ENCODE measurements at places on chromosomes 16 and 17. TPM values are rescaled to one million over a fixed set of nuclear protein-coding genes. Genes with fewer than 3 reads are reported as not detected.
A peak's percentile ranks its signal among the peaks of the same experiment; 100 is the strongest.

GRCh38 chr16:78890373-78890895 is 710.1 kb downstream of the MAF start:
- DNase-seq = no peak
- no peaks in the 10 kb centered on the region for H3K4me1 ChIP-seq
- no peak overlapping the region for H3K27ac ChIP-seq
- no peaks in the 10 kb centered on the region for H3K36me3 ChIP-seq

GRCh38 chr17:81429821-81430551 is 34.7 kb downstream of the BAHCC1 start:
- H3K27me3 ChIP-seq = no peaks in the 10 kb centered on the region
- H3K27ac ChIP-seq = no peak overlapping the region
- peak; percentile 49 for DNase-seq
- peaks cover 24% of the 10 kb centered on the region for H3K4me1 ChIP-seq

The SMIM36 gene
- total RNA-seq = 0.55 TPM

- no peaks in the 10 kb centered on the region for H3K27me3 ChIP-seq
- no peak overlapping the region for H3K4me3 ChIP-seq
- H3K4me1 ChIP-seq = peaks cover 19% of the 10 kb centered on the region
- no peak overlapping the region for H3K27ac ChIP-seq
Observed at GRCh38 chr16:67954421-67955196, 10.7 kb upstream of the LCAT start.

DNA sequence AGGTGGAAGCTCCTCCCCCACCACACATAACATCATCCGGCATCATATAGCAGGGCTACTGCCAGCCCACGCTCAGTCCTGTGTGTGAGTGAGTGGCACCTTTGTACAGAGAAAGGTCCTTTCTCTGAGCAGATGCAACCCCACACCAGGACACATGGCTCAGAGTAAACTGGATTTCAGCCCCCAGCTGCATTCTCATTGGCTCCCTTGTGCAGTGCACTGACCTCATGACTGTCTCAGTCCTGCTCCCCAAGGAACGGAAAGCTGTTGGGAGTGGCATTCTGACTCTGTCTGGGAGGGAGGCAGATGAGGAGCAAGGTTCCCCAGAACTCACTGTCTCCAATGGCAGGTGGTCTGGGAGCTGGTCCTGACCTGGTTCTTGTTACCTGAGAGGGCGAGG is 244.1 kb downstream of the PHKB start:
- no peaks in the 10 kb centered on the region for H3K4me1 ChIP-seq
- no peaks in the 10 kb centered on the region for H3K27me3 ChIP-seq
- H3K36me3 ChIP-seq = no peaks in the 10 kb centered on the region
- DNase-seq = no peak

The CTRB1 gene
- total RNA-seq = not detected

The RFWD3 gene
- 100 TPM for total RNA-seq

The WNK4 gene
- total RNA-seq = 1.4 TPM

The ALOX15 gene
- total RNA-seq = 1.3 TPM

- DNase-seq = peak; percentile 50
- H3K4me3 ChIP-seq = no peak overlapping the region
- peaks cover 20% of the 10 kb centered on the region for H3K4me1 ChIP-seq
- H3K27me3 ChIP-seq = no peaks in the 10 kb centered on the region
- no peak overlapping the region for H3K27ac ChIP-seq
- no peaks in the 10 kb centered on the region for H3K36me3 ChIP-seq
Observed at GRCh38 chr16:64907844-64908243, 214.0 kb downstream of the CDH11 start.

The SCNN1B gene
- total RNA-seq = 0.31 TPM

DNA sequence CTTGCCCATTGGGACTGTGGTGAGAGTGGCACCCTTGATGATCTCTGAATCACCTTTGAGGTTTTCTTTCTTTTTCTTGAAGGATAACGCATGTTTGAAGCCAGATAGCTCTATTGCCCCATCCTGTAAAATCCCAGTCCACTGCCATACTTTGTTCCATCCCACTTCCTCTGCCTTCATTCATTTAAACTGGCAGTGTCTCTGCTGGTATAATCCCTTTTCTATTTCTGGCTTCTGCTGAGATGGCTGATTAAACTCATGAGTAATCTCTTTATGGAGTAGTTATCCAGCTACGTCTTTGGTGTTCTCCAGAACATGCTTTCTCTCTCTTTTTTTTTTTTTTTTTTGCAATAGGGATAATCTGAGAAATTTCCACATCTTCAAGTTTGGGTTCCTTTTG is 656.5 kb upstream of the SALL1 start:
- H3K4me1 ChIP-seq = no peaks in the 10 kb centered on the region
- DNase-seq = no peak
- H3K36me3 ChIP-seq = no peaks in the 10 kb centered on the region
- no peak overlapping the region for H3K27ac ChIP-seq
- no peak overlapping the region for H3K4me3 ChIP-seq

DNA sequence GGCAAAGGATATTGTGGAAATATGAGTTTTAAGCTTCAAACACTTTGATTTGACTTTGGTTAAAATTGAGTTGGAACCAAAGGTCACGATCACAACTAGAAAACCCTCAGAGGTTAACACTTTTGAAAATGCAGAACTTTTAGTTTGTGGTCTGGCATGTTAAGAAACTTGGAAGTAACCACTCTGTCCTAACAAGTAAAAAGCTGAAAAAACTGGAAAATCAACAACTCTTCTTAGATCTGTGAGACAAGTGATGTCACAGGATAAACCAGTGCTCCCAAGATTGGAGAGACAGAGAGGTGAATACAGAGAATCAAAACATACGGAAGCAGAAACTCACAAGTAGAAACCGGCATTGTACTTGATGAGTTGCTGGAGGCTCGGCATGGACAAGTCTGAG is 17.4 kb downstream of the MFSD6L start:
- H3K27ac ChIP-seq = no peak overlapping the region
- DNase-seq = no peak
- H3K36me3 ChIP-seq = no peaks in the 10 kb centered on the region
- H3K4me1 ChIP-seq = no peaks in the 10 kb centered on the region
- H3K27me3 ChIP-seq = no peaks in the 10 kb centered on the region
- H3K4me3 ChIP-seq = no peak overlapping the region

The COL1A1 gene
- total RNA-seq = 32.5 TPM

- H3K27ac ChIP-seq = no peak overlapping the region
- H3K36me3 ChIP-seq = no peaks in the 10 kb centered on the region
- no peaks in the 10 kb centered on the region for H3K4me1 ChIP-seq
- DNase-seq = peak; percentile 51
Observed at GRCh38 chr17:22090263-22090935, 398.1 kb downstream of the KCNJ18 start.

The ZNF830 gene
- total RNA-seq = 21.6 TPM

- H3K27ac ChIP-seq = no peak overlapping the region
- H3K4me3 ChIP-seq = no peak overlapping the region
- no peaks in the 10 kb centered on the region for H3K36me3 ChIP-seq
- no peak for DNase-seq
- H3K4me1 ChIP-seq = peaks cover 33% of the 10 kb centered on the region
- H3K27me3 ChIP-seq = no peaks in the 10 kb centered on the region
Observed at GRCh38 chr17:75364078-75364477, 41.4 kb downstream of the GRB2 start.

DNA sequence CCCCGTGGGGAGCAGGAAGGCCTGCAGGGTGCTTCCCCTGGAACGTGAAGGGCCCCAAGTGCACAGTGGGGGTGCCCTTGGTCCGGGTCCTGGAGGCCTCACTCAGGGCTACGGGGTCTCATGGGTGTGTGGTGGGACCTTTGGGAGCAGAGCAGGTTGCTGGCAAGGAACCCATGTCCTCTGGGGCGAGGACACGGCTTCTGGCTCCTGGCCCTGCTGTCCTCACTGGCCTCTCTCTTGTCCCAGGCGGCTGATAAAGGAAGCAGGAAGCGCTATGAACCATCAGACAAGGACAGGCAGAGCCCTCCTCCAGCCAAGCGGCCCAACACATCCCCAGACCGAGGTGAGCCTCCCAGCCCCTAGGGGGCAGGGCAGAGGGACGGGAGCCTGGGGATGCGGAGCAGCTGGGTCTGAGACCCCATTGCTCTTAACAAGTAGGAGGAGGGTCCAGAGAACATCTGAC is 9.8 kb upstream of the IL17C start:
- H3K27ac ChIP-seq = no peak overlapping the region
- H3K4me3 ChIP-seq = no peak overlapping the region
- DNase-seq = peak; percentile 28

- H3K4me1 ChIP-seq = no peaks in the 10 kb centered on the region
- H3K27me3 ChIP-seq = no peaks in the 10 kb centered on the region
- H3K36me3 ChIP-seq = no peaks in the 10 kb centered on the region
- H3K4me3 ChIP-seq = no peak overlapping the region
- DNase-seq = no peak
- no peak overlapping the region for H3K27ac ChIP-seq
Observed at GRCh38 chr17:10585529-10585928, 36.1 kb upstream of the MYH2 start.

GRCh38 chr16:4651827-4652226 is 27.2 kb downstream of the MGRN1 start:
- DNase-seq = no peak
- peaks cover 15% of the 10 kb centered on the region for H3K4me1 ChIP-seq

GRCh38 chr17:12627781-12628451 is 37.8 kb upstream of the MYOCD start:
- H3K36me3 ChIP-seq = no peaks in the 10 kb centered on the region
- peak overlapping the region; percentile 60 for H3K27ac ChIP-seq
- H3K4me1 ChIP-seq = peaks cover 23% of the 10 kb centered on the region
- H3K27me3 ChIP-seq = no peaks in the 10 kb centered on the region
- DNase-seq = no peak

DNA sequence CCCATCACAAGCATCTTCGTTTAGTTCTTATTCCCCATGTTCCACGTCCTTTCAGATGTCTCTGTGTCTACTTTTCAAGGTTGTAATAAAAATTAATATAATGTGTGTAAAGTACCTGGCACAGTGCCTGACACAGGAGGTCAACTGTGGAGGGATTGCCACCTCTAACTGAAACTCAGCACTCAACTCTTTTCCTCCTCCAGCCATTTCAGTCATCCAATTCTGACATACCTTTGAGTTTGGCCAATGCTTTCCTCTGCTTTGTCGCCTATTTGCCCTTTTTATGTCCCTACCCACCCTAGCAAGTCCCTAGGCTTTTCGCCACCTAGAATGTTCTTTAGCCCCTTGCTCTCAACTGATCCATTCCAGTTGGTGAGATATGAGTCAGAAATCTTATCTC is 1.6 kb downstream of the UBE2Z start:
- H3K4me3 ChIP-seq = no peak overlapping the region
- H3K27me3 ChIP-seq = no peaks in the 10 kb centered on the region
- DNase-seq = no peak
- no peaks in the 10 kb centered on the region for H3K36me3 ChIP-seq
- peaks cover 21% of the 10 kb centered on the region for H3K4me1 ChIP-seq

DNA sequence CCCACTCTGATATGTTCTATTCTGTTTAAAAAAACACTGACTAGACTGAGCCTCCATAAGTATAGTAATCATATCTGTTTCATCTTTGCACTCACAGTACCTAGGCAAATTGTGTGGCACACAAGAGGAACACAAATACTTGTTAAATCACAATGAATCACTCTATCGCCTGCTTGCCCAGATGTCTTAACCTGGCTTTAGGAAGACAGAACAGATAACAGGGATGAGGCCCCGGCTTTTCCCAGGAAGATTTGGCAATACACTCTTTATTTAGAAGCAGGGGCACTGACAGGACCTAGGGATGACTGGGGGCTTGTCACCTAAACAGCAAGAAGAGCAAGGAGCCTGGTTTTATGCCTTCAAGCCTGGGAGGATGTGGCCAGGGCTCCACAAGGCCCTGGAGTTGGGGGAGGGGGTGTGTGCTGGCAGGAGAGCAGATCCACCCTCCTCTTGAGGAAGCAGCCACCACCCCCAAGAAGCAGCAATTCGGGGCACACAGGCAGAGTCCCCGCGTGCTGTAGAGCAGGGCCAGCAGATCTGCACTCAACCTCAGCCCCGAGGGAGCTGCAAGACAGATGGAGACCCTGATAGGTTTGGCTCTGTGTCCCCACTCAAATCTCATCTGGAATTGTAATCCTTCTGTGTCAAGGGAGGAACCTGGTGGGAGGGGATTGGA is 41.0 kb upstream of the KSR1 start:
- no peaks in the 10 kb centered on the region for H3K4me1 ChIP-seq
- no peak overlapping the region for H3K4me3 ChIP-seq
- DNase-seq = no peak

DNA sequence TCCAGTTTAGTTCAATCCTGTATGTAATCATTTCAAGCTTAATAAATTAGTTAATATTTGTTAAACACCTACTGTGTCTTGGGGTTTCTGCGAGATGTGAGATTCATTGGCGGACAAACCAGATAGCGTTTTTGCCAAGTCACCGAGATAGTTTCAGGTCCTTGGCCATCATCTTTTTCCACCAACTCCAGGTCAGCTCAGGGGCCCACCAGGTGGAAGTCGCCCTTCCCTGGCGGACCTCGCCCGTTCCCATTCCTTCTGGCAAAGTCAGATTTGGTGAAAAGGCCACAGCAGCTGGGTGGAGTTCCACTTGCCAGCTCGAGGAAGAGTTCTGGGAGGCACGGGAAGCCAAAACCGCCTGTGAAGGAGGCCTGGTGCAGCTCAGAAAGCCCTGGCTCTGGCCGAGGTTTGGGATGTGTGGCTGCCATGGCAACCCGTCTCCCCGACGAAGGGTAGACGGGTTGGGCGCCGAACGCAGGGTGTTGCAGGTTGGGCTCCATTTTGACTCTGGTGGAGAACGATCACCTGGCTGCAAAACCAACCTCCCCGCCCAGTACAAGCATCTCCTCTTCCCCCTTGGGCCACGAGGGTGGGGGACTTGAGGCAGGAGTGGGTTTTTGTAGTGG is 39.5 kb downstream of the CMIP start:
- no peaks in the 10 kb centered on the region for H3K27me3 ChIP-seq
- no peak overlapping the region for H3K27ac ChIP-seq

The CHST6 gene
- total RNA-seq = 6.1 TPM

- no peaks in the 10 kb centered on the region for H3K36me3 ChIP-seq
- peaks cover 3% of the 10 kb centered on the region for H3K4me1 ChIP-seq
- no peak overlapping the region for H3K27ac ChIP-seq
- no peak overlapping the region for H3K4me3 ChIP-seq
- H3K27me3 ChIP-seq = no peaks in the 10 kb centered on the region
Observed at GRCh38 chr16:48113001-48113400, 42.8 kb downstream of the ABCC12 start.

GRCh38 chr17:58245428-58246103 is 7.2 kb downstream of the LPO start:
- H3K27ac ChIP-seq = no peak overlapping the region
- H3K27me3 ChIP-seq = no peaks in the 10 kb centered on the region
- H3K4me3 ChIP-seq = no peak overlapping the region
- DNase-seq = no peak
- no peaks in the 10 kb centered on the region for H3K4me1 ChIP-seq
- no peaks in the 10 kb centered on the region for H3K36me3 ChIP-seq

- no peak overlapping the region for H3K27ac ChIP-seq
- no peaks in the 10 kb centered on the region for H3K4me1 ChIP-seq
- no peaks in the 10 kb centered on the region for H3K36me3 ChIP-seq
- H3K4me3 ChIP-seq = no peak overlapping the region
Observed at GRCh38 chr17:55673743-55674506, 48.7 kb downstream of the TMEM100 start.

- no peaks in the 10 kb centered on the region for H3K4me1 ChIP-seq
- H3K36me3 ChIP-seq = no peaks in the 10 kb centered on the region
- no peak overlapping the region for H3K4me3 ChIP-seq
- no peak for DNase-seq
- H3K27ac ChIP-seq = no peak overlapping the region
- H3K27me3 ChIP-seq = no peaks in the 10 kb centered on the region
Observed at GRCh38 chr17:15485045-15485444, 17.6 kb upstream of the CDRT4 start.

The DLX4 gene
- total RNA-seq = 0.37 TPM

The ZDHHC1 gene
- total RNA-seq = 62.0 TPM

Measured in testis (tissue), 5 donors.